Left renal pelvis (tissue), 4 donors: ENCODE measurements at places on chromosomes 3 and 15.

DNA sequence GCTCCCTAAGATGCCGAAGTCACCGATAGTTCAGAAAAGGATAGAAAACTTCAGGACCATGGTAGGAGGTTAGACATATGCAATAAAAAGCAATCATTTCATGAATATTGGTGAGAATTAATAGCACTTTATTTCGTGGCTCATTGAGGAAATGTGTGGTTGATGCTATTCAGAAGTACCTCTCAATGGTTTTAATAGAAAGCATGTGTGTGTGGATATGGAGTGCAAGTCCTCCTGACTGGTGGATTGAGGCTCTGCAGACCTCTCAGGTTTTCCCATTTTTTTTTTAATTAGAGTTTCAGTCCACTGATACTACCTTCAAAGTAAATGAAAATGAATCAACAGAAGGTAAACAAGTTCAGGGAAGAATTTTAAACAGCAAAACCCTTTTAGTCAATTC lies 384.3 kb upstream of the RARB start:
- no peak for DNase-seq

DNA sequence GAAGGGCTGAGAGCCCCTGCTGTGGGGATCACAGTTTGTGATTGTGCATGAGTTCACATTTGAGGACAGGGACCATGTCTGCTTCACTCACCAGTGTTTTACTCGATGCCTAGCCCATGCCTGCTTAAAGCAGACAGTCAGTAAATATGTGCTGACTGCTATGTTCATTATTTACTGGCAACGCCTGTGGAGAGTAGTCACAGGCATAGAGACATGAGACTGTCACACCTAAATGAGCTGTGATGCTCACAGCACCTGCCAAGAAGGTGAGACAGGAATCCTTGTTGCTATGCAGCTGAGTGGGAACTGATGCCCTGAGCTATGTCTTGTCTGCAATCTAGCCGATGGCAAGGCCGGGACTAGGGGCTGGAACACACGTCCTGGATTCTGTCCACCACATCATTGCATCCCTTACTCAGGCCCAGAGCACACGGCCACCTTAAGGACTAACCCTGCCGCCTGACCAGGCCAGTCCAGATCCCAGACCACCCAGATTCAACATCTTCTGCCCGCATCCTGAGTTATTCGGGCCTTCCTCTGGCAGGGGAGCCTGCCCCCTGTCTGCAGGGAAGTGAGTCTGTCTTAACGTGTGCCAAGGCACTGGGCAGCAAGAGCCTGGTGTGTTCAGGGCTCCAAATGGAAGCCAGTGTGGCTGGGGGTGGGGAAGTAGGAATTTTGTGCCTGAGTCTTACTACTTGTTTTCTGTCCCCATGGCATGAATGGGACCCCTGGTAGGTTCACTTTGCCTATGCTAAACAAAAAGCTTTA lies 44.8 kb downstream of the FGD5 start:
- no peak for DNase-seq

- no peak for DNase-seq
Measured at GRCh38 chr3:18738393-18739098, 313.4 kb upstream of the SATB1 start.

DNA sequence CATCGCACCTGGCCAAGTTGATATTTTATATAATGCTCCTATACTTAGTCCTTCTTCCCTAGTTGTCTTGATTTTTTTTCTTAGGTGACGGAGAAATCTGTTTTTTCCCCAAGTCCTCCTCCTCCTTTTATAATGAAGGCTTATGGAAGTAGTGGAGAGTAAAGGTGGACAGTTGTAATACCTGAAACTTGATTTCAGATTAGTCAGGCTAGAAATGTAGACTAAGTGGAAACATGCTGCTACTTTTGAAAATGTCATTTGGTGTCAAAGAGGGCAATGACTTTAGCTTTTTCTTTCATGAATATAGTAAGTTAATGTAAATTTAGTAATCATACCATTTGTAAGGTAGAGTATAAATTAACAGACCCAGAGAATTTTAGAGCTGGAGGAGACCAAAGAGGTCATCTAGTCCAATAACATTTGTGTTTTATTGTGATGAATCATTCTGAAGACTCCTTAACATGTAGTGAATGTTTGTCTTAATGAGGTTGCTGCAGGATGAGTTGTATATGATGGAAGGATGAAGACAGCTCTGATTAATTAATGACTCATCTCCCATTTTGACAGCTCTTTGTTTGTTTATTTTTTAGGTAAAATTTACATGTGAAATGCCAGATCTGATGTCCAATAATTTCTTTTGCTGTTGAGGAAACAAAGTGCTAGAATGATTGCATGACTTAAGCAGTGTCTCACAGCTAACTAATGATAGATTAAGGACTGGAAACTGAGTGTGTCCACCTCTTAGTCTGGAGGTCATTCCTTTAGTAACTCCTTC lies 8.7 kb downstream of the CTDSPL2 start:
- DNase-seq = no peak

- DNase-seq = no peak
Measured at GRCh38 chr15:64792282-64792681, 16.9 kb upstream of the RBPMS2 start.

- no peak for DNase-seq
Measured at GRCh38 chr3:77885381-77885780, 845.5 kb downstream of the ROBO2 start.

GRCh38 chr15:50143255-50143860 lies 24.3 kb upstream of the ATP8B4 start:
- DNase-seq = no peak

- no peak for DNase-seq
Measured at GRCh38 chr3:65448120-65448519, 590.6 kb downstream of the MAGI1 start.

- DNase-seq = no peak
Measured at GRCh38 chr3:29026286-29026685, 254.6 kb upstream of the RBMS3 start.

- DNase-seq = no peak
Measured at GRCh38 chr15:83612226-83612625, 41.7 kb upstream of the ADAMTSL3 start.
